Suppressor macrophage treated with lipopolysaccharide for 1 hour (primary cell): ENCODE measurements at places on chromosomes 13 and 19.

DNA sequence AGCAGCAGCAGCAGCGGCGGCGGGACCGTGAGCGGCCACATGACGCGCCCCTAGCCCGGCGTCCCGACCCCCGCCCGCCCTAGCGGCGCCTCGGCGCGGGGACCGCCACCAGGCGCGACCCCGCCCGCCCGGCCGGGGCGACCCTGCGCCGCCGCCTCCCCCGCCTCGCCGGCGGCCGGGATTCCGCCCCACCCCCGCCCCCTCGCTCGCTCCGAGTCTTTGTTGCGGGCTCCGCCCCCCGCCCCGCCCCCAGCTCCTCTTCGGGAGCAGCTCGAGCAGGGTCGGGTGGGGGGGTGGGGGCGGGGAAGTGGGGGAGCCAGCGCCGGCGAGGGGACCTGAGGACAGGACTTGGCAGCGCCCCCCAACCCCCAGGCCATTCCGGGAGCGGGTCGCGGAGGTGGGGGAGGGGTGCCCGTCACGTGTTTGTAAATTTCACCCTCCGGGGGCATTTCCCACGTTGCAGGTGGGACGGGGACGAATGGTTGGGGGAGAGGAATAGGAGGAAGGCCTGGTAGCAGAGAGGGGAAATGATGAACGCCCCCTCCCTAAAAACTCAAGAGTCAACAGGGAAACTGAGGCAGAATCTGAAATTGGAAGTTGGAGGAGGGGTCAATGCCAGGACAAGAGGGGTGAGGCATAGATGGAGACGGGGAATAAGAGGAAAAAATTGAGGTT, at the start of gene OLFM2:
TSS of gene OLFM2 (minus strand) at position 190 of the 675 bp plus-strand sequence. CDS start at position 41, 149 bp downstream.
- peak; percentile 17 for DNase-seq

DNA sequence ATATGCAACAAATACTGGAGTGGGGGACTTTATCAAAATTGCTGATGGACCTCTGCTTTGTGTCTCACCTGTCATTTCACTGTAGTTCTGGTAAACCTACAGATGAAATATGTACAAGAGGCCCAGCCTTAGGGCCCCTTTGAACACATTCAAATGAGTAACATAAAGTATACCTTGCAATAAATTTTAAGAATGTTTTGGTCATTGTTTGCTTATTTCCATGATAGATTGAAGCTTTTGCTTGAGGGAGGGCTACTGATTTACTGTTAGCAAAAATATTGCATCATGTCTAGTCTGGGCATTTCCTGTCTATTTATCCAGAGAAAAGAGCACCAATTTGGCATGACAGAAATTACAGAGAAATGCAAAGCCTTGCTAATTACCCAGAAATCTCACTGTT, 705.5 kb upstream of the PCDH9 start:
- no peak for DNase-seq

GRCh38 chr13:44169018-44169911, 204.4 kb upstream of the SERP2 start:
- DNase-seq = no peak

GRCh38 chr13:23740002-23740401, 149.2 kb downstream of the MIPEP start:
- DNase-seq = no peak

- DNase-seq = no peak
Observed at GRCh38 chr13:19737844-19738557, 44.7 kb downstream of the PSPC1 start.

GRCh38 chr19:3361384-3362216, 4.8 kb upstream of the NFIC start:
- no peak for DNase-seq

GRCh38 chr19:54435551-54436016, 13.4 kb upstream of the LENG8 start:
- DNase-seq = no peak

DNA sequence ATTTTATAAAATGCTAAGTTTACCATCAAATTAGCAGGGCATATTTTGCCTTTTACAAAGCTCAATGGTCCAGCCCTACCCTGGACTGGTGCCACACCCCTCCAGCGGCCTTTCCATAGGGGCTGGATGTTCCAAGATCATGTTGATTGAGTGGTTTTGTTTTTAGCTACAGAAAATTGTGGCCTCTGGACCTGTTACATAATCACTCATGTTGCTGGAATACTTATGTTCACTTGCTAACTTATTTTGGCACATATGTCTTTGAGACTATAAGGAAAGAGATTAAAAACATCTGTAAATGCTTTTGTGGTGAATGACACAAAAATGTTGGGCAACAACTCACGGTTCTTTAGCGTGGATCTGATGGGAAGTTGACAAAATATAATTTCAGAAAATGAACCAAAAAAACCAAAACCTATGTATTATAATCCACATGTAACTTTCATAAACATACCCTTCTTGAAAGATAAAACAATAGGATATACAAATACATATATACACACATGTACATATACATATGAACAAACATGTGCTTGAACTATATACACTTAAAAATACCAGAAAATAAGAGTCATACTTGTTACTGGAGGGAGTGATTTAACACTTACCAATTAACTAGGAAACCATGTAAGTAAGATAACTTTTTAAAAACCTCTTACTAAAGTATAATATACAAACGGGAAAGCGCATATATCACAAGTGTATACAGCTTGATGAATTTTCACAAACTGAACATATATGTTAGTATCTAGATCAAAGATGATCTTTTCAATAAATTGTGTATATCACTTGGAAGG, 46.6 kb upstream of the SLC15A1 start:
- DNase-seq = no peak

GRCh38 chr19:7801020-7801570, 28.9 kb upstream of the EVI5L start:
- DNase-seq = no peak

DNA sequence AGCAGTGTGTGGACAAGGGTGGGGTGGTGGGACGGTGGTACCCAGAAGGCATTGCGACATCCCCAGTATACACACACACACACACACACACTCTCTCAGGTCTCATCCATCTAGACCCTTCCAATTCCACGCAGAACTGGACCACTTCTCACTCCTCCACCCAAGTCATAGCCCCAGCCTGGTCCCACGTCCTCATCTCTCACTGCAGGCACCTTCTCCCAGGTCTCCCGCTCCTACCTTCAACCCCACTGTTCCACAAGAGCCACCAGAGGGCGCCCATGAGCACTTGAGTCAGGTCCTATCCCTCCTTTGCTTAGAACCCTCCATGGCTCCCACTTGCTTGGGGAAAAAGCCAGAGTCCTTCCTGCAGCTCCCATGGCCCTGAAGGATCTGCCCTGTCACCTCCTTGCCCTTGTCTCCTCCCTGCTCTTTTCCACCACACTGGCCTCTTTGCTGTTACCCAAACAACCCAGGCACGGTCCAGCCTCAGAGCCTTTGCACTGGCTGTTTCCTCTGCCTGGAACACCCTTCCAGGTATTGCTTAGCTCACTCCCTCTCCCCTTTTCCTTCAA, 62.6 kb downstream of the IER2 start:
- peak; percentile 71 for DNase-seq

GRCh38 chr19:6070720-6071485, 39.4 kb downstream of the RFX2 start:
- no peak for DNase-seq

DNA sequence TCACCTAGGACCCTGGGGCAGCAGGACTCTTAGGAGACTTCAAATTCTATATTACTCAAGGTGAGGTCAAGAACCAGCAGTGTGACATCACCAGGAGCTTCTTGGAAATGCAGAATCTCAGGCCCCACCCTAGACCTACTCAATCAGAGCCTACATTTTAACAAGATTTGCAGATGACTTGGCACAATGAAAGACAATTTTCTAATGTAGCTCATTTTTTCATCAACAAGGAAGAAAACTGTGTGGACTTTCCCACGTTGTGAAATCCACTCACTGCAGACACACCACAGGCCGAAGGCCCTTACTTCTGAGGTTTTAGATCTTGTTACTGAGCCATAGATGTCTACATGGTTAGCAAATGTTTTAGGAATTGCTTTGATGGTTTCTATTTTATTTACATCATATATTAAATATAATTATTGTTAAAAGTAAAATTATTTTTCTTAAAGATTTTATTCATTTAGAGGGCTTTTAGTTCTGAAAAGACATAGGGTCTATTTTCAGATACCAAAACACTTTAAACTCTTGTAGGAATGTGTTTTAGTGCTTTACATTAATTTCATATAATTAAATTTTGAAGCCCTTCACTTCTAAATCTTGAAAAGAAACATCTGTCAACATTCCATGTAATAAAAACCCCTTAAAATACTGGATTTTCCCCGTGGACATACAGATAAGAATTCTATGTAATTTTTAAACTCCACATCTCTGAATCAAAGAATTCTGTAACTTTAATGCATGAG, 18.5 kb upstream of the STARD13 start:
- peak; percentile 69 for DNase-seq

GRCh38 chr19:14411161-14411937, 7.8 kb downstream of the DDX39A start:
- no peak for DNase-seq

GRCh38 chr13:98915981-98916380, 61.9 kb downstream of the DOCK9 start:
- no peak for DNase-seq

GRCh38 chr13:74114641-74115040, 19.6 kb downstream of the KLF12 start:
- DNase-seq = no peak

DNA sequence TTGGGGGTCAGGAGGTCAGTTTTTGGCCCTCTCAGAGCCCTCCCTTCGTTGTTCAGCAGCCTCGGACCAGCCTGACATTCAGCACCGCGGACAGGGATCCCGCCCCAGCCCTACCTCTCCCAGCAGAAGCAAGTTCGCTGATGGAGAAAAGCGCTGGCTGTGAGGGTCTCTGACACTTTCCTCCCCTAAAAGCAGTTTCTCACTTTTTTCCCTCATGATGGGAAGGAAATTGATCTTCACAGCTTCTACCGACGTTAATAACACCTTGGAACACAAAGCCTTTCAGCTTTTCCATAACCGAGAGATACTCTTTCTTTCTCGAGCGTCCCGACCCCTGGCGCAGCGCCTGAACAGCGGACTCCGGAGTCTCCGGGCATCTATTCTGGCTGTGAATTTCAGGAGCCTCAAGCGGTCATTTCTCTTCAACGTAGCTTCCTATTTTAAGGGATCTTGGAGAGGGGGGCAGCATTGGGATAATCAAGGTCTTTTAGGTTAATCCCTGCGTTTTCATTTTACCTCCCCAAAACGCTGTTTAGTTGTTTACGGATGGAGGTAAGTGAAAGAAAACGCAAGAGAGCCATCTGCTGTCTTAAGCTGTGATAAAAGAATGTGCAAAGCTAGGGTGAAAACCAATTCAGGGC, 467.2 kb downstream of the ITGBL1 start:
- DNase-seq = no peak

- DNase-seq = no peak
Observed at GRCh38 chr19:16206637-16207036, 8.9 kb downstream of the AP1M1 start.

DNA sequence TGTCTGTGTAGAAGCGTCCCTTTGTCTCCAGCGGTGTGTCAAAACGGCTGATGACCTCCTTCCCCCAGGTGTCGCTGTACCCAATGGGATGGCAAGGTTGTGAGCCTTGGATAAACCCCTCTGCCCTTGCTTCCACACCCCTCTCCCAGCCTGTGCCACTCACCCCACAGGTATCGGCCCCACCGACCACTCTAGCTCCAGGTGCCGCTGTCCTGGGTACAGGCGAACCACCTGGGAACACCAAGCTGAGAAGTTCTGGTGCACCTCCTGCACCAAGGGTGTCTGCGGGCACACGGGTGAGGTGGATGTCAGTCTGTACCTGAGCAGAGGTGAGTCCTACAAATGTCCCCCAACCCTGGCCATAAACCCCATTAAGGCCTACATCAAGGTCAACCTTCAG, 16.6 kb downstream of the MAN2B1 start:
- DNase-seq = no peak

DNA sequence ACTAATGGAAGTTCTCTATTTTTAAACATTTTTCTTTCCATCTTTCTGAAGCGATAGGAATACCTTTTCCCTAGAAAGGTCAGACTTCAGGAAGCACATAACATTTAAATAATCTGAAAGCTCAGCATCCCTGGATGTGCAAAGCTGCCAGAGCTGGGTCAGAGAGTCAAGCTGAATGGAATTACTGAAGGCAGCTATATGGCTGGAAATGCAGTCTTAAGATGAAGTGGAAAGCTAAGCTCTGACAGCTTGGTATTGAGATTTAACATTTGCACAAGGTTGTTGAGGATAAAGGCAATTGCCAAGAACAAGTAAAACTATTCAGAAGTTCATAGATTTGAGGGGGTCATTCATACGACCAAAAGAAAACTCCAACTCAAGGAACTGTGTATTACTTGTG, 28.8 kb downstream of the HTR2A start:
- no peak for DNase-seq

GRCh38 chr19:41356984-41357739, 3.4 kb upstream of the TGFB1 start:
- no peak for DNase-seq

DNA sequence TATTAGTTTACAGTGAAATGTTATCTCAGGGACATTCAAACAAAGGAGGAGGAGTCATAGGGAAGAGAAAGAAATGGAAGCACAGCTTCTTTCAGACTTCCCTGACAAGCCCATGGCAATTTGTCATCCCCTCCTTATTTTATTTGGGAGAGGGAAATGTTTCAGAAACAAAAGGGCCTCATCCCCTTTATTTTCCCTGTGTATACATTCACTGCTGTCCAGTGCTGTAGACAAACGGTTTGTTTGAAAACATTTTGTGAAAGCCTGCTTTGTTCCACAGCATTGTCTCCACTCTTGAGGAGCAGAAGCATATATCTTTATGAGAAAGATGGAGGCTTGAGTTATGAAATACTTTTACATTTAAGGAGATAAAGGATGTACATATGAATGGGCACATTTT, 12.3 kb downstream of the ZNF460 start:
- DNase-seq = no peak

- no peak for DNase-seq
Observed at GRCh38 chr19:19434483-19435045, 29.1 kb downstream of the GATAD2A start.

DNA sequence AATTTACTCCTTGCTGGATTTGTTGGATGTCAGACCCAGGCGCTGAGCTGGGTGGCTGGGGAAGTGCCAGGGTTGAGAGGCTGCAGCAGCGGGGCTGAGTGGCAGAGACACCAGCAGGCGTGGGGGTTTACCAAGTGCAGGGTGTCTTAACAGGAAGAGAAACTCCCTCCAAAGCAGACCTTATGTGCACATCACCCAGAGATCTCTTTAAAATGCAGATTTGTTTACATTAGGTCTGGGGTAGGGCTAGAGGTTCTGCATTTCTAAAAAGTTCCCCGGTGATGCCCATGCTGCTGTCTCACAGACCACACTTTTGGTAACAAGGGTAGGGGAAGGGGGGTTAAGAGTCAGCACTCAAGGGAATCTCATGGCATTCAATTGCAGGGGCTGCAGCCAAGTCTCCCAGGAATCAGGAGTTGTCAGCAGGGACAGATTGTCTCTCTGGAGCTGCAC, 80.7 kb upstream of the OLFM4 start:
- peak; percentile 70 for DNase-seq
